ENCODE measurements at places on chromosomes 6 and 20.
A peak's percentile ranks its signal among the peaks of the same experiment; 100 is the strongest.

- DNase-seq: no peak
These were observed 199.4 kb upstream of the THBS2 start for GRCh38 chr6:169452869-169453620.

- DNase-seq: no peak
These were observed 33.4 kb upstream of the INSM1 start for GRCh38 chr20:20334489-20334888.

DNA sequence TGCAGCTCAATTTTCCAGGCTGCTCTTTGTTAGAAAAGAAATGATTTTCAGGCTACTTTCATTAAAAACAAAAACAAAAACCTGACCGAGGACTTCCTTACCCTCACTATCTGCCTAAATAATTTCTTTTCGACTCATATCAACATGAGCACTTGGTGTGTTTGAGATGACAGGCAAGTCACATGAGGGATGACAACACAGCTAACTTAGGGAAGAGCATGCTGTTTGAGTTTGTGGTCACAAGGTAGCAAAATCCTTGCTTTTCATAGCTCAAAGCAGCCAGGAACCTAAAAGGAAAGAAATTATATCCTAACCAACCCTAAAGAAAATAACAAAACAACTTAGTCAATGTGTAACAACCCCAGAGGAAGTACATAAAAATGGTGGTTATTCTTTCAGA lies 459.5 kb downstream of the KIF16B start:
- DNase-seq: no peak

- DNase-seq: no peak
These were observed 209.3 kb downstream of the DLL1 start for GRCh38 chr6:170081556-170081955.

DNA sequence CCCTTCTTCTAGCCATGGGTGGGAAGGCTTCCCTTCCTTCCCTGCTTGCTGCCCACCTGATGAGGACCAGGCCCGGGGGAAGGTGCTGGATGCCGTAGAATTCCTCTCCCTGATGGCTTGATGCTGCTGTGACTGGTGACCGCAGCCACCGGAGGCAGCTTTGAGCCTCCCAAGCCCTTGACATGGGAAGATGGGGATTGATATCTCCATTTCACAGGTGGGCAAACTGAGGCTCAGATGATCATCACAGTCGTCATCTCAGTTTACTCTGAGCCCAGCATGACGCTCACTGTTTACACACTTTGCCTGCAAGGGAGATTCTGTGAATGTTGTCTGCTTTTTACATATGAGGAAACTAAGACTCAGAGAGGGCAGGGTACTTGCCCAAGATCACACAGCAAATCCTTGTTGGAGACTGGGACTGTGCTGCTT lies 43.9 kb downstream of the SRC start:
- no peak for DNase-seq

- DNase-seq: no peak
These were observed 45.2 kb upstream of the NHSL1 start for GRCh38 chr6:138544501-138544900.

DNA sequence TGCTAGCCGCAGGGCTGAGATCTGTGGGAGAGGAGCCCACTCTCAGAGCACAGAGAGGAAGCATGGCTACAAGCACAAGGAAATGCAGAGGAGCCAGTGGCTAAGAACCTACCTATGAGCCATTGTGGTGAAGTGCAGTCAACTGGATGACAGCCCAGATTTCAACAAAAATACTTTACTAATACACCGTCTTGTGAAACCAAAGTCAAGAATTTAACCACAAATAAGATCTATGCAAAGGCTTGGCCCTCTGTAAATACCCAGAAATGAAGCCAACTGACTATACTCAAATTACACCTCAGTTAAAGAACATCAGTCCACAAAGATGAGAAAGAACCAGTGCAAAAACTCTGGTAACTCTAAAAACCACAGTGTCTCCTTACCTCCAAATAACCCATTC lies 40.1 kb upstream of the PTCHD4 start:
- DNase-seq: no peak

DNA sequence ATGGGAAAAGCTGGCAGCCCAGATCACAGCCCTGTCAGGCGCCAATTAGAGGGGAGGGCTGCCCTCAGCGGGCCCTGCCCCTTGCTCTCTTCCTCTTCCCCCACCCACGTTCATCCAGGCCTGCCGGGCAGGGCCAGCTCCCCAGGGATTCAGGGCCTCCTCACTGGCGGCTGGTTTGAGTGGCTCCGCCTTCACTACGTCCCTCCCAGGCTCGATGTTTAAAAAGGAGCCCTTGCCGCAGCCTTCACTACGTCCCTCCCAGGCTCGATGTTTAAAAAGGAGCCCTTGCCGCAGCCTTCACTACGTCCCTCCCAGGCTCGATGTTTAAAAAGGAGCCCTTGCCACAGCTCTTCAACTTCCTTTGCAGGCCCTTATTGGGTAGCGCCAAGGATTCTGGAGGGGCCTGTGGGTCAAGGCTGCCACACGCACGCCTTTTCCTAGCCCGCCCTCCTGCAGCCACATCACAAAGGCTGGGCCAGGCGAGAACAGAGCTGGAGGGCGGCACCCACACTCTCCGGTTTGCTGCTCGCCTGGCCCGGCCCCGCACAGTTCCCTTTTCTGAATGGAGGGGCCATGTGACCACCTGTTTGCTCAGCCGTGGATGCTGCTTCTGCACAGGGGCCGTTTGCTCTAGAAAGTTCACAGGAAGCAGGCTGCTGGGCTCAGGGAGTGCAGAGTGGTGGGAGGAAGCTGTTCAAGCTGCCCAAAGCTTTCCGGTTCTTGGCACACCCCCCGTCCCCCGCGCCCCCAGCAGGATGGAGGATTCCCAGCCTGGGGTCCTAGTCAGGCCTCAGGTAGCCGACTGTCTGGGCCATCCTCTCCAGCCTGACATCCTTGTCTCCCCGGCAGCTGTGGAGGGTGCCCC lies 1.6 kb downstream of the SLC17A9 start:
- peak; percentile 61 for DNase-seq

DNA sequence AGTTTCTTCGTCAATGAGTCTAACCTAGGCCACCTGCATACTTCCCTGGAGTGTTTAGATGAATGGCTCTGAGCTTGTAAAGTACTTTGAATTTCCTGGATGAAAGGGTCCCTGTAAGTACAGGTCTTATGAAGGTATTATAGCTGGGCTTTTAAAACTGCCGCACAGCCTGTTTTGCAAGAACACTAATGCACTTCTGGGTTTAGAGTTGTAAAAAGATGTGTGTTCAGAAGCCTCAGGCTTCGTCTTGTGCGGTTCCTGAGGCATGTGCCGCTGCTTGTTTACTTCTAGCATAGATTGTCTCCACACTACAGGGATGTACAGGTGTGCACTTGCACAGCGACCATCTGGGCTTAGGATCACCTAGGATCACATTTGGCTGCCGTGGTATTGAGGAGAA lies 324.5 kb downstream of the SOX4 start:
- no peak for DNase-seq

DNA sequence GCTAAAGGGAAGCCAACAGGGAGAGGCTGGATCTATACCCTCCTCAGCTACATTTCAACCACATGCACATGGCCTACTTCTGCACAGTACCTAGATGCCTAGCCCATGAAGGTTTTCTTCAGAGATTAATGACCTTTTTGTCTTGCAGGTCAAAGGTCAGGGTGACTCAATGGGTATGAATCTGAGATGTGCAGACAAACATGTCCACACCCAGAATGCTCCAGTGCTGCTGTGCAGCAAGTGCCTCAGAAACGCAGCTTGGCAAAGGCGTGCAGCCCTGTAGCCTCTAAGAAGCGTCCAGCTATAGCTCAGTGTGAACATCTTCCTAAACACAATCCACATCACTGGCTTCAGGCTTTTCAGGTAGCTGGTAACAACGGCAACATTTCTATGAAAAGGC lies 24.4 kb downstream of the MAP1LC3A start:
- DNase-seq: no peak

DNA sequence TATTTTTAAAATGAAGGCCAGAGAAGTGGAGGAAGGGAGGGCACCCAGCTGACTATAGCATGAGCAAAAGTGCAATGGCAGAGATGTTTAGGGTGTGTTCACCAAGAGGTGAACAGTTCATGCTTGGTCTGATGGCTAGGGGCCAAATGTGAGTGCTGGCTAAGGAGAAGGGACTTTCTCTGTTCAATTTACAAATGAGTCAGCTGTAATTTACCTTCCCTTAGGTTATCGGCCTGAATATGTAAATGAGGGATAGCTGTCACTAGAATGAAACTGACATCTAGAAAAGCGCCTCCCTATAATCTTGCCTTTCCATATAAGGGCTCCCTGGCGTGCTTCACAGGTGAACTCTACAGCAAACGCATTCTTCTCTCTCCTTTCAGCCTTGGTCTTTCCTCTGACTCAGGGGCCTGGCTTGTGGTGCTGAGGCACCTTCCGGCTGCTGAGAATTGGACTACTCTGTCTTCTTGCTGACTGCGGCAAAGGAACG lies 114.7 kb upstream of the BACH2 start:
- DNase-seq: no peak

DNA sequence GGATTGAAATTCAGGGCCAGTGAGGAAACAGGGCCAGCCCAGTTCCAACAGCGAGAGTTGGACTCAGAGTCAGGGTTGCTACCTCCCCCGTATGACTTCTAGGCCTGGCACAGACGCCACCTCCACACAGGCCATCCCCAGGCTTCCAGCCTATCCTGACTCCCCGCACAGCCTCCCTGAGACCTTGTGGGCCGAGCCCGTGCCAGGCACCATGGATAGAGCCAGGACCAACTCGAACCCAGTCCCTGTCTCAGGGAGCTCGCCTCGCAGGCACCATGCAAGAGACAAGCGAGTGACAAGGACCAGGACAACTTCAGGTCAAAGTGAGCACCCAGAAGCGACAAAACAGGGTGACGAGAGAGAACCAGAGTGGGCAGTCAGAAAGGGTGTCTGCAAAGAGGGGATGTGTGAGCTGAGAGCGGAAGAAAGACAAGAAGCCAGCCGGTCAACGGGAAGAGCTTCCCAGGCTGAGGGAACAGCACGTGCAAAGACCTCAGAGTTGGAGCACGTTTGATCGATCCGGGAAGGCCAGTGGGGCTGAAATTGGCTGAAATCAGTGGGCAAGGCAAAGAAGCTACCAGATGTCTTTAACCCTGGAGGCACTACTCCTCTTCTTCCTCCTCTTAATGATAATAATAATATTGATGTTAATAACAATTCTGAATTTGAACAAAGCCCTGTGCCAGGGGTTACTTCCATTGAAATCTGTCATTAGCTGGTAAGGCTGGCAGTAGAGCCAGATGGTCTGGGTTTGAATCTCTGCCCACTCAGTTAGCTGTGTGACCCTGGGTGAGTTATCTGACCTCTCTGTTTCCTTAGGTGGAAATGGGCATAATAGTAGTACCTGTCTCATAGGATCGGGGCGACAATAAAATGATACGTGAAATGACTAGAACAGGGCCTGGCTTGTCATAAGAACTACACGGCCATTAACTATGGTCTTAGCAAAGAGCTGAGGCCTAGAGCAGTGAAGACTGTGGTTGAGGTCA lies 45.0 kb downstream of the KIAA1755 start:
- DNase-seq: no peak

DNA sequence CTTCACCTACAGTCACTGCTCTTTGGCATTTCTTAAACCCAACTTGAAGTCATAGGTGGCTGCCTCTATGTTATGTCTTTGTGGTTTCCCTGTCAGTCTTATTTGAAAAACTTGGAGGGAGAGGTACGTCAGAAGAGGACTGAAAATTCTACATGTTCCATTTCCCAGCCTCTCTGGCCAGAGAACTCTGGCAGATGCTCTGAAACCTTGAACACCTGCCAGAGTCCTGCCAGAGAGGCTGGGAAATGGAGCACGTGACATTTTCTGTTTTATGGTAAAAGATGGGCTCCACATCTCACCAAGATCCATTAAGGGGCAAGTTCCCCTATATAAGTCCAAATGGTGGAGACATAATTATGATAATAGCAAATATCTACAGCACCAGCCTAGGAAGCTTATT lies 99.5 kb downstream of the MAFB start:
- DNase-seq: no peak

- no peak for DNase-seq
These were observed 327.9 kb upstream of the QKI start for GRCh38 chr6:163086624-163086920.

DNA sequence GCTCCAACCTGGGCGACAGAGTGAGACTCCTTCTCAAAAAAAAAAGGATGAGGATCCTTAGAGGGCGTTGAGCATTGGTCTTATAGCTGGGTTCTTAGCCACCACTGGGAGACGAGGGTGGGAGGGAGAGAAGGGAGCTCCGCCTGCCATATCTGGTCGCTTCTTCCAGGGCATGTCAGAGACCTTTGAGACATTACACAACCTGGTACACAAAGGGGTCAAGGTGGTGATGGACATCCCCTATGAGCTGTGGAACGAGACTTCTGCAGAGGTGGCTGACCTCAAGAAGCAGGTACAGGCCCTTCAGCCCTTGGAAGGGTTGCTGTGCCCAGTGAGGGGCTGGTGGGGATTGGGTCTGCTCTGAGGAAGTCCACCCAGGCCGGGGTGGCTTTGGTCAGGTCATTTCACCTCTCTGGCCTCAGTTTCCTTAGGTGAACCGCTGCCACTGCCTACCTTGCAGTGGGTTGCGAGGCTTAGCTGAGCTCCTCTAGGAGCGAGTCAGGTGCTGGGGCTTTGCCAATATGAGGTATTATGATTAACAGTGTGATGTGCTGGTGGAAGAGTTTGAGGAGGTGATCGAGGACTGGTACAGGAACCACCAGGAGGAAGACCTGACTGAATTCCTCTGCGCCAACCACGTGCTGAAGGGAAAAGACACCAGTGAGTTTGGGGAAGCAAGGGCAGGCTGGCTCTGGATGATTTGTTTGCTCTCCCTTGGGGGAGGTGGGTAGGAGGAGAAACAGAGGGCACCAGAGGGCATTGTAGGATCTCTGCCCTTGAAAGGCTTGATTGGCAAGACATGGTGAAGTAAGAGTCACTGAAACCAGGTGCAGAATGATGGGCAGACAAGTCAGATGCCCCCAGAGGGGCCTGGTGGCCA lies 8.5 kb downstream of the CNPY3 start:
- DNase-seq: no peak

- no peak for DNase-seq
These were observed at the start of gene PROCR for GRCh38 chr20:35171753-35172433. Gene PROCR, plus strand, starts transcription at chr20:35172072. Its CDS starts 83 bp downstream, at chr20:35172155.

DNA sequence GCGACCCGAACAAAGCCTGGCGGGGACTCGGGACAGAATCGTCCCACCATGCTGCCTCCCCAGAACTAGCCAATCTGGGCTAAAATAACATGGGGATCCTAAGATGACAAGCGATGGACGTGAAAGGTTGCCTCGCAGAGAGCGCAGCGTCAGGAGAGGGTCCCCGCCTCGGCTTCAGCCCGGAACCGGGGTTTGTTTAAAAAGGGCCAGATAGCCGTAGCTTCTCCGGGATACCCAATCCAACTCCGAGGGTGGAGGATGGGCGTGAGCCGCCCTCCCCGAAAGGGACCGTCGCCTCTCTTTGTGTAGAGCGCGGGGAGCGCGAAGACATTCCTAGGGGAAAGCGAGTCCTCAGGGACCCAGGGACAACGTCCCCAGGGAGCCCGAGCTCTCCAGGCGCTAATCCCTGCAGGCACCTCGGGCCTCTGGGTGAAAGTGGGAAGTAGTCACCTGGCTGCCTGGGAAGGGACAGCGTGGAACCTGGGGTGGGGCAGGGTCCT lies 643 bp downstream of the CD24 start:
- no peak for DNase-seq

DNA sequence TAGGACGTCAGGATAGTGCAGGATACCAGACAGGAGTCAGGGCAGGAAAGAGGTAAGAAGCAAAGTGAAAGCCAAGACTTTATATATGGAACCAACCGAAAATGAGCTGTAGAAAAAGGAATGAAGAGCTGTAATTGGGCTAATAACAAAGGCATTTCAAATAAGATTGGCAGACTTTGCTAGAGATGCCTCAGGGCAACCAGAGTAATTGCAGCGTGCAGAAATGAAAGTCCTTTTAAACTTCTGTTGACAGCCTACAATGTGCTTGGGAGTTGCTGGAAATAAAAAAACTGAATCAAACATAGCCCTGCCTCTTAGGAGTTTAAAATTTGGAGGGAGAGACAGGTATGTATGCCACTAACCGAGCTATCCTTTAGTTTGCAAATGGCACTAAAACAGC lies 56.4 kb upstream of the NKX2-4 start:
- DNase-seq: no peak

All from CD4-positive, alpha-beta T cell (primary cell).